ENCODE measurements at places on chromosomes 2 and 18.

DNA sequence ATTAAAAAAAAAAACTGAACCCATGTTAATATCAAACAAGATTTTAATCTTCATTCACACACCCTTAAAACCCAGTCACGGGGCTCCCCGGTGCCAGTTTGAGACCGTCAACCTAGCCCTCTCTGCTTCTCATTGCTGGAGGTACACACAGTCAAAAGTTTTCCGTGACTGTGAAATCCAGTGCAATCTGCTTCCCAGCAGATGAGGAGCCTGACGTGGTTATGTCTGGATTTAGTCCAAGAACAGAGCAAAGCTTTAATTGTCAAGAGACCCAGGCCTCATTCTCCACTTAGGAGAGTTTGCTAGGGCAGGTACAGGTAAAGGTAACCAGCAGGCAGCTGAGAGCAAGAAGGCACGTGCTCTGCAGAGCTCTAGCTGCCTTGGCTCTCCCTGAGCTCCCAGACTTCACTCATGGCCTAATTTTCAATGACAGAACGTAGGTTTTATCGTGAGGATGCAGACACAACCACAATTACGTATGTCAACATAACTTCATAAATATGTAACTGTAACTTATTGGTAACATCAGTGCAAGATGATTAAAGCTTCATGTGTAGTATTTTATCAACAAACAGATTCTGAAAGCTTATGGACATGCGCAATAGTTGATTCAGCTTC, 56.3 kb downstream of the SLC16A14 start:
- DNase-seq = no peak

DNA sequence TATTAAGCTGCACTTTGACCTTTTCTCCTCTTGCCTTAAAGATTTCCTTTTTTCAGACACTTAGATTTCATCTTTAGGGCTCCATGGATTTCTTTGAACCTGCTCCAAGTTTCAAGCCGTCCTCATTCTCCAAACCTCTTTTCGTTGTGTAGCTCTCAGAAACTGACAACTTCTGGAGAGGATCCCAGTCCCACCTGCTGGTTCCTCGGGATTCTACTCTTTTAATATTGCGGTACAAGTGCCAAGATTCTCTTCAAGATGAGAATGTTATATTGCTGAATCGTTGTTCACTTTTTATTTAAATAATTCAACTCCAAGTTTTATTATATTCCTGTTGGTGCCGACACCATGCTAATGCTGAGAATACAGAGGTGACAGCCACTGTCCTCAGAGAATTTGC, 141.1 kb downstream of the CDH20 start:
- DNase-seq = no peak

- no peak for DNase-seq
Measured at GRCh38 chr2:71419145-71419544, 34.2 kb upstream of the DYSF start.

- no peak for DNase-seq
Measured at GRCh38 chr2:221505605-221506004, 66.5 kb downstream of the EPHA4 start.

DNA sequence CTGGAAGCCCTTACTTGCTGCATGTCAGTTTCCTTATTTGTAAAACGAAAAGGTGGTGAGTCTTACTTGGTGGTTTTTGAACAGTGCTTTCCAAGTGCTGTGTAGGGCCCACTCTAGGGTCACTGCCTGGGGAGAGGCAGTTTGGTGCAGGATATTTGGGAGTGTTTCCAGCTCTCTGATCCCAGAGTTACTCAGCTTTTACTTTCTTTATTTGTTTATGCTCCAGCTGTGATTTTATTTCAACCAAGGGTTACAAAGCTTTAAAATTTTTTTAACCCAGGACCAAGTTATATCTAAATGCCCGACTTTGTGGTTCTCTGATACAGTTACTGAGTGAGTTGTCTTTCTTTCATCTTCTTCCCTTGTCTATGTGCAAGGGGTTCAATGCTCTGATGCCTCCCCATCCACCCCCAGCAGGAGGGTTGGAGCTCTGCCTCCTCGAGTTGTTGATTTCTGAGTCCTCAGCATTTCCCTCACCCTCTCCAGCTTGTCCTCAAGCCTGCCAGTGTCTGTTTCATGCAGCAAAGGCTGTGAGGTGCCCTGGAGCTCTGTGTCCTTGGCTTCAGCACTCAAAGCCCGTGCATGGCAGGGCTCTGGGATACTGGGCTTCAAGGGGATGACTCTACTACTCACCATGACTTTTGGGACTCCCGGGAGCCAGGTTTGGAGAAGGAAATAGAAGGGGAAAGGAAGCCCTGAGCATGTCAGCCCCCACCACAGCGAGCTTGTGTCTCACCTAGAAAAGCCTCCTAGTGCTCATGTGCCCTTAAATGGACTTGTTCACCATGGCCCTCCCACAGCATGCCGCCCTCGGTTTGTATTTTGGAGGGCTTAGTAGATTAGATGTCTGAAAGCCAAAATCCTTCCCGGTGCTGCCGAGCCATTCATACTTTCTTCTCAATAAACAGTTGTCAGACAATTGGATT, 236.8 kb downstream of the SETBP1 start:
- no peak for DNase-seq

- DNase-seq = no peak
Measured at GRCh38 chr2:2123238-2123637, 207.8 kb downstream of the MYT1L start.

- DNase-seq = no peak
Measured at GRCh38 chr18:12819322-12819721, 64.7 kb downstream of the PTPN2 start.

- no peak for DNase-seq
Measured at GRCh38 chr18:55400590-55401541, 187.1 kb downstream of the TCF4 start.

DNA sequence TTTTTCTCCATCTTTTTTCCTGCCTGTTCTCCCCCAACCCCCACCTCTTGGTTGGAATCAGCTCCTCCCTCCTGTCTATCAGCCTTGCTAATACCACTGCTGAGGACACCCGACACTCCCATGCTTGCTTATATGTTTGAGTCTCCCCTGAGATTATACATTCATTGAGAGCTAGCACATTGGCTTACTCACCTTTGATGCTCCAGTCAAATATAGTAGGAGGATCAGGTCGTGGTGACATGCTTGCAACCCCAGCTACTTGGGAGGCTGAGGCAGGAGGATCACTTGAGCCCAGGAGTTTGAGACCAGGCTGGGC, 91.5 kb upstream of the CCBE1 start:
- no peak for DNase-seq

GRCh38 chr18:57561728-57562423, 24.6 kb downstream of the FECH start:
- peak; percentile 69 for DNase-seq

GRCh38 chr2:75458201-75458600, 102.5 kb downstream of the EVA1A start:
- no peak for DNase-seq

DNA sequence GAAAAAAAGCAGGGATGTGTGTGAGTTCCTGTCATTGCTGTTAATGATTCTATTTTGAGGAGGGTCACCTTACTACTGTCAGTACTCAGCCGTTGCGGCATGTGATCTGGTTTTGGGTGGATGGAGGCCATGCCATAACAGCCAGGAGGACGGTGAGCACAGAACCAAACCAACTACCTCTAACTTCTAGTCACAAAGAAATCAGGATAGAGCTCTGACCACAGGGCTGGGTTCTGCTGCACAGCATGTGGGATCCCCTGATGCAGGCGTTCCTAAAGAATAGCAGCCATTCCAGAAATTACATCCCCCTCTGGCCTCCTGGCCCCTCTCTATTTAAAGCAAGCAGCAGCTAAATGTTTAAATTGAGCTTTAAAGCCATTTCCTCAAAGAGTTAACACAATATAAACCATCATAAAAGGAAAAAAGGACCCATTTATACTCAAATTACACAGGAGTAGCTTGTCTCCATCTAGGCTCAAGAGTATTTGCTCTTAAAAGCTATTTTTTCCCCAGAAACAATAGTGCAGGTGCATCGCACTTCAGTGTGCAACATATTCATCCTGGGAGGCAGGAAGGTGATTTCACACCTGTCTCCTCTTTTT, 786.4 kb downstream of the RNF144A start:
- no peak for DNase-seq

GRCh38 chr18:34957119-34957863, 83.9 kb upstream of the MAPRE2 start:
- no peak for DNase-seq

DNA sequence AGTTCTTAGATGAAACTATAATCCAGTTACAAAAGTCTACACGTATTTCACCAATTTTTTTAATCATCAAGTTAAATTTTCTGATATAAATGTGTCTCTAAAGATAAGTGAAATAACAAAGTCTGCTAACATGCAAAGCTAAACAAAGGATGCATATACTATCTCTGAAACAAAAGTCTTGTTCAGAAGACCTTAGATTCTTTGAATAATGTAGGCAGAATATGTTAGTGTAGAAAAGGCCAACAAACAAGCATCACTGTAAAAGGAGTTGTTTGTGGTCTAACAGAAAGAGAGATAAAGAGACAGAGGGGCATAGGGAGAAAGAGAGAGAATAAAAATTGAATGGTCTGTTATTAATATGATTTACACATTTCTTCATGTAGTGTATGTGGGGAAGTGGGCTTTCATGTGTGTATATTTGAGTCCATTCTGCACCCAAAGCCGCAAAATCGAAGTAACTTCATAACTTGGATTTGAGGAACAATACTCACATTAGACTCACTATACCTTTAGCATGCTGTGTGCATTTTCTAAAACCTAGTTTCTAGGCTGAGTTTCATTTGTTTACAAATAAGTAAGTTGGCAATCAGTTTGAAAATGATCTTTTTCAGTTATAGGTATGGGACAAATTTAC, 734.8 kb upstream of the REG3G start:
- no peak for DNase-seq

DNA sequence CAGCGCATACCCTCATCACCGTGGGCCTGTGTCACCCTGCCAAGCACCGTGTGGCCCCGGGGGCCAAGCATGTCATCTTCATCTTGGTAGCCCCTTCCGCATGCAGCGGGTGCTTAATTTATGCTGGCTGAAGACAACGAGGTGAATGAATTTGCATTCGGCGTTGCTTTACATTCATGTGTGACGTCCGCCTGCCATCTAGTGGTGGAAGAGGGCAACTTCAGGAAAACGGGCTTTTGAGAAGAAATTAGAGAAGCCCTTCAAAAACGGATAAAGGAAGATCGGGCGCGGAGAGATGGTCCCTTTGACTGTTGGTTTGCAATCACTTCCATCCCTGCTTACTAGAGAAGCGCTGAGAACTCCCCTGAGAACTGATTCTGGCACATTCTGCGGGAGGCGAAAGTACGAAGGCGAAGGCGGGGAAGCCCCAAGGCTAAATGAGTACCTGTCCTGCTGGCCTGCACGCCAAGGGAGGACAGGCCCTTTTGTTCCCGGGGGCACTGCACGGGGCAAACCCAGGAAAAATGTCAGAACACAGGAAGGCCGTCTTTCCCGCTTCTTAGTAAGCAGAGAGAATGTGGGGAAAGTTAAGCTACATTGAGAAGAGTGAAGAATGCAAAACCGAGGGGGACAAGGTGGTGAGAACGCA, 145.9 kb downstream of the ZNF516 start:
- peak; percentile 88 for DNase-seq

- DNase-seq = no peak
Measured at GRCh38 chr2:84293791-84294380, 165.2 kb downstream of the SUCLG1 start.

GRCh38 chr18:54622084-54622483, 31.0 kb downstream of the DYNAP start:
- no peak for DNase-seq

- DNase-seq = no peak
Measured at GRCh38 chr2:131042148-131042775, 51.0 kb downstream of the FAM168B start.

DNA sequence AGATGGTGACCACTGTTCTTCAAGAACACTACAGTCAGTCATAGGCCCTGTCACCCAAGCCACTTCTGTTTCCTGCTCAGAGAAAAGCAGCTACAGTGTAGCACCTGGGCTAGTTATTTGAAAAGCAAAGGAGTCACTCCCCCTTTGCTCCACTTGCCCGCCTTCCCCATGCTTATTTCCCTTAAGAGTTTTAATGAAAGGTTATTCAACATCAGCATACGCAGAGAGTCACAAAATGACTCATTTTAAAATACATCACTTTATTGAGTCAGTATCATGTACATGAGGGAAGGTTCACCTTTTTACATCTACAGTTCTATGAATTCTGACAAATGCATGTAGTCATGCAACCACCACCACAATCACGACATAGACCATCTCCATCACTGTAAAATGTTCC, 71.3 kb downstream of the TNFRSF11A start:
- DNase-seq = no peak

- no peak for DNase-seq
Measured at GRCh38 chr2:3785890-3786273, 82.5 kb downstream of the DCDC2C start.

DNA sequence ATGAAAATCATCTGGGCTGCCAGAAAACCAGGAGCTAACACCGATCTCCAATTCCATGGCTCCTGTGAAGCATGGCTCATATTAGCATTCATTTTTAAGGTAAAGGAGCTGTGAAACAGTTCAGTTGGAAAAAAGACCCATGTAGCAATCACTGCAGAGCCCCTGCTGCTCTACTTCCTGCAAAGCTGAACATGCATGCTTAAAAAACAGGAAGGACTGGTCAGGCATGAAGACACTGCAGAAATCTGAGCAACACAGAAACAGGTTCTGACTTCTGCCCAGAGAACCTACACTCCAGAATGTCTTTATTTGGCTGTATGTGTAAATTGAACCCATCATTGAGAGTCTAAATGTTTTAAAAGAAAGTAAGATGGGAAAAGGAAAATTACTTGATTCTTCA, 950.6 kb downstream of the DCDC2C start:
- peak; percentile 34 for DNase-seq

DNA sequence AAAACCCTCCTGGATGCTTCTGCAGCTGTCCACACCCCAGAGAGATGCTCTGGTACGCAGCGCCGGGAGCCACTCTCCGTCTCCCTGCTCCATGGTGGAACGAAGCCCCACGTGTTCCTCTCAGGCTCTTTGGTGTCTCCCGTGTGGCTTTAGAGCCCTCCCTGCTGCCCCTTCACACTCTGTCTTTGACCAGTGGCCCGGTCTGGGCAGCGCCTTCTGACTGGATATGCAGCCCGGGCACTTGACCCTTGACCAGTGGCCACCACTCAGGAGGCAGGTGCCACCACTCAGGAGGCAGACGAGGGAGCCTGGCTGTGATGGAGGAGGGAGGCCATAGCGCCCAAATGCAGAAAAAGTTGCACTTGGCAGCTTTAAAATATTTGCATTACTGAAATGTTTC, 214.5 kb upstream of the SALL3 start:
- DNase-seq = no peak

- DNase-seq = no peak
Measured at GRCh38 chr2:74498500-74499266, 720 bp downstream of the LBX2 start.

DNA sequence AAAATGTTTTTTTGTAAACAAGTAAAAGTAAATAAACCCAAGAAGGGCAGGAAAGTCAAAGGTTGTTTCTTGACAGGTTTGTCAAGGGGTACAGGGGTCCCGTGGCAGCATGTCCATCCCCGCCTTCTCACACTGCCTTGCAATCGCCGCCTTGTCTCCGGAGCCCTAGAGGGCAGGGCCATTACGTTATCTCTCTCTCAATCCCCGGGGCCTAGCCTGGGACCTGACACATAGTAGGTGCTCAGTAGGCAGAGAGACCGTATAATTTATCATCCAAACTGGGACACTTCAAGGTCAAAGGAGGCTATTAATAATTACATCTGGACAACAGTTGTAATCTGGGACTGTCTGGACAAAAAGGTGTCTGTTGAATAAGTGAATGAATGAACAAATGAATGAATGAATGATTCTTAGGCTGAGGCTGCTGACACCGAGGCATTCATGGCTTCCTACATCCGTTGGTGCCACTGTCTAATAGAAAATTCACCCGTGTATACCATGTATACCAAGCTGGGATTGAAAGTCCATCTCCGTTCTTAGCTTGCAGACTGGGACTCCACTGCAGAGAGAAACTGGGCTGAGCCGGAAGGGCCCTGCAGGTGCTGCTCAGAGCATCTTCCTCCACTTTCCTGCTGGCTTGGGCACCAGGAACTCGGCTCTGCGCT, 44.8 kb upstream of the PLB1 start:
- no peak for DNase-seq
